LoVo (cell line): ENCODE measurements at places on chromosomes 11 and 22.

DNA sequence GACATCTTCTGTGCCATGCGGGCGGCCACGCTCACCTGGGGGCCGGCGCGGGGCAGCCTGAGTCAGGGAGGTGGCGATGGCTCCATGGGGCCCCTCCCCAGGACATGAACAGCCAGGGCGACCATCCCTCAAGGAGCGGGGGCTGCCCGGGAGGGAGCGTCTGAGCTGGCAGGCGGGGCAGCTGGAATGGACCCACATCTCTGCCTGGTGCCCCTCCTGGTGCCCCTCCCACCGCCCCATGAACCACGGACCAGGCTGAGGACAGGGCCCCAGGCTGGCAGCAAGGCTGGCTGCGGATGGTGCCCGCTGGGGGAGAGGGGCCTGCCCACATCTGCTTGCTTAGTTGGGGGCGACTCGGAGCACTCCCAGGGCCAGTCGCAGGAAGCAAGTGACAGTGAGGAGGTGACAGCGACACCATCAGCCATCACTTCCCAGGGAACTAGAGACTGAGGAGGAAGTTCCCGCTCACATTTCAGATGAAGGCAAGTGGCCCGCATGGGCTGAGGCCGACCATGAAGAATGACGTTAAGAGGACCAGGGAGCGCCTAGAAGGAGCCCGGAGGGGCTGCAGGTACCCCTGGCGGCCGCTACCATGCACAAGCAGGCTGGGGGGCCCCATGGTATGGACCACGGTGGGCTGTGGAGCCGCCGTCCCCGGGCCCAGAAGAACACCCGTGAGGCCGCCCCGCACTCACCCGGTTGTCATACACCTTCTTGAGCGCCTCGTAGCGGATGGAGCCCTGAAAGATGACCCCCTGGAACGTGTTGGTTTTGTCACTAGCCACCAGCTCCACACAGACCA lies 37.3 kb downstream of the KIAA0930 start:
- DNase-seq: no peak

DNA sequence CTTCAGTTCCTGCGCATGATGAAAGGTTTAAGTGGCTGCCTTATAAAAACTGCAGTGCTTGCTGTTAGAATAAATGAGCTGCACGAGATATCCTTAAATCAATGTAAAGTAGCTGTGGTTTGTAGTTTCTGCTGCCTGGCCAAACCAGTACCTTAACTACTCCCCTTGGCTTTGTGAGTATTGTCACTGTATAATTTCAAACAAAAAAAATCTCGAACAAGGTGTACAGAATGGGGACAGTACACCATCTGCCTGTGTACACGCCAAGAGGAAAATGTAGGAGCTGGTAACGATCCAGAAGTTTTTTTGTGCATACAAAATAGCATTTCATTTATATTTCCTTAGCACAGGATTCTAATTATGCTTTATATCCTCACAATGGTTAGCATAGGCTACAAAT lies 20.6 kb upstream of the NDUFC2 start:
- no peak for DNase-seq

- DNase-seq: no peak
Measured at GRCh38 chr11:28242596-28242995, 134.4 kb downstream of the METTL15 start.

GRCh38 chr11:57315491-57315890 lies 9.3 kb downstream of the TNKS1BP1 start:
- no peak for DNase-seq

GRCh38 chr11:82858556-82859091 lies 41.6 kb downstream of the PRCP start:
- no peak for DNase-seq

DNA sequence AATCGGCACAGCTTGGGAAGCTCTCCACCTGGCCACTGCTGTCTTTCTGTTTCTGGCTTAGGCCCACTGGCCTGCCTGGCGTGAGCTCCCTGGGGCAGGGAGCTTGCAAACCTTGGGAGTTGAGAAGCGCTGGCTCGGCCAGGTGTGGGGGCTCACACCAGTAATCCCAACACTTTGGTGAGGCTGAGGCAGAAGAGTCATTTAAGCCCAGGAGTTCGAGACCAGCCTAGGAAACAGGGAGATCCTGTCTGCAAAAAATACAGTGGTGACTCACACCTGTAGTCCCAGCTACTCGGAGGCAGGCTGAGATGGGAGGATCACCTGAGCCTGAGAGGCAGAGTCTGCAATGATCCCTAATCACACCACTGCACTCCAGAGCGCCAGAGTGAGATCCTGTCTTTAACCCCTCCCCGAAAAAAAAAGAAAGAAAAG lies 4.0 kb downstream of the AP5B1 start:
- DNase-seq: no peak

GRCh38 chr11:66150725-66151124 lies 80.7 kb downstream of the PACS1 start:
- DNase-seq: no peak

DNA sequence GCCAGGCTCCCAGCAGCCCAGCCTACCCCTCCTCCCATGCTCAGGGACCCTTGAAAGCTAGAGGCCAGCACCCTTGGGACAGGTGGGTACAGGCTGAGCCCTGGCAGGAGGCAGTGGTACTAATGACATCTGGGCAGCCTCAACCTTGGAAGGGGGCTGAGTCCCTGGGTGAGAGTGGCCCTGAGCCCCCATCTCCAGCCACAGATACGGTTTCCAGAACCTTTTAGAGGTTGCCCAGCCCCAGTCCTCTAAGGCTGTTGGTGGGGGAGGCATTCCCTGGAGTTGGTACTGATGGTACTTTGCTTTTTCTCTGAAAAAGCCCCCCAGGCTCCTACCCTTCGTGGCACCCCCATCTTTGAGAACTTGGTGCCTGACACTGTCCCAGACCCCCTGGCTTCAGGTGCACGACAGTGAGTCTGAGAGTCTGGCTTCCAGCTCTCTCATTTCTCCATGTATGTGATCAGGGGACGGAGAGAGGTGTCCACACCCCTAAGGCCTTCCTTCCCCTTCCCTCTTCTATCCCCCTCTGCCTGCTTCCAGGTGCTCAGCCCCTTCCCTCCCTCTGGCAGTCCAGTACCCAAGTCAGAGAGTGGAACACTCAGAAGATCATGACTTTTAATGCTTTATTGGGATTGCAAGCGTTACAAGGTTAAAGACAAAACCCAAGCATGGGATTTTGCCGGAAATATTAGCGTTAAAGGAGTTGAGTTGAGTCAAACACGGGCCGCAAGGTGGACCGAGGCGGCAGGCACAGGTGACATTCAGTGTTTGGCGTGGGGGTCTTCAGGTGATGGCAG lies 10.5 kb downstream of the IGF2 start:
- DNase-seq: no peak

GRCh38 chr22:43526117-43526655 lies 114.4 kb downstream of the MPPED1 start:
- no peak for DNase-seq

GRCh38 chr11:19311308-19312030 lies 70.7 kb upstream of the E2F8 start:
- peak; percentile 44 for DNase-seq

- DNase-seq: no peak
Measured at GRCh38 chr11:2142762-2143202, 3.6 kb upstream of the IGF2 start.

- DNase-seq: no peak
Measured at GRCh38 chr22:27644566-27644965, 157.0 kb downstream of the MN1 start.

GRCh38 chr11:69439127-69439526 lies 42.3 kb upstream of the LINC01488 start:
- no peak for DNase-seq

DNA sequence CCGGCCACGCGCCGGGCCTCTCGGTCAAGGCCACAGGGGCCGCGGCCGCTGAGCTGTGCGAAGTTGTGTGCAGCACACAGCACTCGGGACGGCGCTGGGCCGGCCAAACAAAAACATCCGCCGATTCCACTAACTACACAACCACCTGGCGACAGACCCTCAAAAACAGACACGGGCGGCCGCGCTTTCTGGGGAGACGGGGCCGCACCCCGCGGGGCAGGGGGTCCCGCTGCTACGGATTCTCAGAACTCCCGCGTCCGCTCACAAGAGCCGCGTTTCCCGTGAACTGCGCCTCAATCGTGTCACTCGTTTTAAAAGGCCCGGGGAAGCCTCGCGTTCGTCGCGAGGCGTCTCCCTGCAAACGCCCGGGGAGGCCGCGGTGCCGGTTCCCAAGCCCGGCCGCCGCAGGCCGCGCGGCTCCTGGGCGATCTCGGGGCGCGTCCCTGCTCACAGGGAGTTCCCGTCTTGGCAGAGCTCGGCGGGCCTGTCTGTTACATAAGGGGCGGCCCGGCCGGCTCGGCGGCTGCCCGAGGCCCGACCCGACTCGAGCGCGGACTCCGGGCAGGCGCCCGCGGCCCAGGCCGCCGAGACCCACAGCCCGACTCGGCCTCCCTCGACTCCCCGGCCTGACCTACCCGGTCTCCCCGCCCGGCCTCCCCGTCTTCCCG lies 936 bp downstream of the BRD1 start:
- no peak for DNase-seq

GRCh38 chr11:116643521-116643920 lies 129.3 kb downstream of the BUD13 start:
- DNase-seq: no peak

GRCh38 chr22:34015642-34016041 lies 95.4 kb upstream of the LARGE1 start:
- no peak for DNase-seq

DNA sequence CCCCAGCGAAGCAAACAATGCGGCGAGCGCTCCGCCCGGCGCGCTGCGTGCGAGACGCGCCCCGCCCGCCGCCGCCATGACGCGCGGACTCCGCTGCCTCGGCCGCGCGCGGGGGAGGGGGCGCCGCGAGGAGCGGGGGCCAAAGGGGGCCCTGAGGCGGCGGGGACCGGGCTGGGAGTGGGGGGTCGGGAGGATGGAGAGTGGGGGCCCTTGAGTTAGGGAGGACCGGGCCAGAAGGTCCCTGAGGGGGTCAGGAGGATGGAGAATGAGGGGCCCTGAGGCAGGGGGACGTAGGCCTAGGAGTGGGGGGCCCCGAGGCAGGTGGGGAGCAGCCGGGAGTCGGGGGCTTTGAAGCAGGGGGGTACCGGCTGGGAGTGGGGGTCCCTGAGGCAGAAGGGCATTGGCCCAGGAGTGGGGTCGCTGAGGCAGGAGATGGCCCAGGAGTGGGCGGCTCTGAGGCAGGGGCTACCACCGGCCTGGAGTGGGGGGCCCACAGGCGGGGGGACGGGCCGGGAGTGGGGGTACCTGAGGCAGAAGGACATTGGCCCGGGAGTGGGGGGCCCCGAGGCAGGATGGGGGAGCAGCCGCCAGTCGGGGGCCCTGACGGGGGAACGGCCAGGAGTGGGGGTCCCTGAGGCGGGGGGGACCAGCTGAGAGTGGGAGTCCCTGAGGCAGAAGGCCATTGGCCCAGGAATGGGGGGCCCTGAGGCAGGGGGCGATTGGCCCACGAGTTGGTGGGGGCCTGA lies at the start of gene BRD1:
Gene BRD1, minus strand, starts transcription at position 21 of the 746 bp plus-strand sequence. CDS start 3,556 bp downstream, outside the sequence.
- DNase-seq: peak; percentile 47

DNA sequence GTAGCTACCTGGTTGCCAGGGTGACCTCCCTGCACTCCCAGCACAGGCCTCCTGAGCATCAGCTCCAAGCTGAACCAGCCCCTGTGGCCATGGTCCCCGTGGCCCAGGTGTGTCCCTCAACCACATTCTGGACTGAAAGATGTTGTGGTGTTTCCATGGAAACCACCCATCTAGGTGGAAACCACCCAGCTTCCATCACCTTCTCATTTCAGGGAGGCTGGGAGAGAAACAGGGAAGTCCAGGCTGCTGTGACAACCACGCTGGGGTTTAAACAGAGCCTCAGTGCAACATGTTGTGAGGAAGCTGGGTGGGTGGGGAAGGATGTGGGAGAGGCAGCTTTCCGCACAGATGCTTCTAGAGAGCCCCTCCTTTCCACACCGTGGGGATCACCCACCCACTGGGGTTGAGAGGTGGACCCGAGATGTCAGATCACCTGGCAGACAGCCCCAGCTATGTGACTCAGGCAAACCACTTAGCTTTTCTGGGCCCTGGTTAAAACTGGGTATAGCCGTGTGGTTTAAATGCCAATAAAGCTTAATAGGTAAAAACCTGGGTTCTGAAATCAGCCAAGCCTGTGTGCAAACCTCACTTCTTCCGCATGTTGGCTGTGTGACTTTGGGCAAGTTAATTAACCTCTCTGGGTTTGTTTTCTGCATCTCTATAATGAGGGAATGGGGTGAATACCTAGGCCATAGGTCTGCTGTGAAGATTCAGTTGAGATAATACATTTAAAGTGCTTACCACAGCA lies 46.4 kb downstream of the CD82 start:
- DNase-seq: no peak

GRCh38 chr22:50136581-50137015 lies 33.9 kb upstream of the PANX2 start:
- no peak for DNase-seq

DNA sequence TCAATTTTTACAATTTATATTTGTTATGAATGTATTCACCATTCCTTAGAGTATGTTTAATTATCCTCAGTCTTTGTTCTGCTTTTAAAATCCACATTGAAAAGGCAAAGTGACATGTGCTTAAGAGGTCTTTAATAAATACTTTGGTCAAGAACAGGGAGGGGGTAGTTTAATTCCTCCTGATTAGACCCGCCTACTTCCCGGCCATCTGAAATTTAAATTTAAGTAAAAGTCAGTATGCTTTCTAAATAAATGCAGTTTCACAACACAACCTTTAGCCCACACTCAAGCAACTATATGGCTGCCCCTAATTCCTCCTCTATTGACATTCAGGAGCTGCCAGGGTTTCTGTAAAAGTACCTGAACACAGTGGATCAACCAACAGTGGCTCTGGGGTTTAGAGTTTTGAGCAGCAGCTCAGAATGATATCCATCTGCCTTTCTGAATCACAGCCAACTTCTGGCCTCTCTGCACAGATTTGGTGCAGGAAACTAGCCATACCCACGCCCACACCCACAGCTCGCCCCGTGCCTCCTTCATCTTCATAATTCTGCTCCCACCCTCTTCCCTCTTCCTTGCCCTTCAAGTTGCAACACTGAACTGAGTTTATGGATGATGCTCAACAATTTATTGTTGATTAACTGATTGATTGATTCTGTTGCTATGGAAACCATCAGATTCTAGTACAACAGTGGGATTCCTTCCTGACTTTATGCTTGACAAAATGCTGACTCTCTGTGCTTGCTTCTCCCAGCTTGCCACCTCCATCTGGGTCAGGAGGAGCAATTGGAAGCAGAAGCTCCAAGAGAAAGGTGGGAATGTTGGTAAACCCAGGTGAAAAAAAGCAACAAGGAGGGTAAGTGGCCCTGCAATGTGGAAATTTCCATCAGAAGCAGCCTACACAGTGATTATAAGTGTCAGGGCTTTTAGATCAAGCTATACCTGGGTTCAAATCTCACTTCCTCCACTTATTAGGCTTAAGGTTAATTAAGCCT lies 70.8 kb downstream of the PANX1 start:
- DNase-seq: no peak

DNA sequence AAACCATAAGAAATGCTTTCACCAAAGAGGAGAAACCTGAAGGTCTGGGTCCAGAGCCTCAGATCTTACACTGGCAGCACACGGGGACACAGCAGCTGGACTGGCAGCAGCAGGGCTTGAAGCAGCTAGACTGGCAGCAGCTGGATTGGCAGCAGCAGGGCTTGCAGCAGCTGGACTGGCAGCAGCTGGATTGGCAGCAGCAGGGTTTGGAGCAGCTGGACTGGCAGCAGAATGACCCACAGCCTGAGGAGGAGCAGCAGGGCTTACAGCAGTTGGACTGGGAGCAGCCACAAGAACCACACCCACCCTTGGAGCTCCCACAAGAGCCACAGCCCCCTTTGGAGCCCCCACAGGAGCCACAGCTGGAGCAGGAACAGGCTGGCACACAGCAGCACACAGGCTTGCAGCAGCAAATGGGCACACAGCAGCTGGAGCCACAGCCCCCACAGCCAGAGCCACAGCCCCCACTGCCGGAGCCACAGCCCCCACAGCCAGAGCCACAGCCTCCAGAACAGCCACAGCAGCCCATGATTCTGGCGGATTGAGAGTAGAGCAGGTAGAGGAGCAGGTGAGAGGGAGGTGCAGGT lies at the start of gene KRTAP5-11:
Gene KRTAP5-11, minus strand, starts transcription at position 567 of the 587 bp plus-strand sequence. Its CDS starts 38 bp downstream, at position 529.
- DNase-seq: no peak
